Cardiac muscle cell (in vitro differentiated cells and primary cell): ENCODE measurements at places on chromosomes 3 and 15. TPM values are rescaled to one million over a fixed set of nuclear protein-coding genes. Genes with fewer than 3 reads are reported as not detected.

The MNS1 gene
- 0.91 and 1.4 TPM in 2 replicates for polyA plus RNA-seq

DNA sequence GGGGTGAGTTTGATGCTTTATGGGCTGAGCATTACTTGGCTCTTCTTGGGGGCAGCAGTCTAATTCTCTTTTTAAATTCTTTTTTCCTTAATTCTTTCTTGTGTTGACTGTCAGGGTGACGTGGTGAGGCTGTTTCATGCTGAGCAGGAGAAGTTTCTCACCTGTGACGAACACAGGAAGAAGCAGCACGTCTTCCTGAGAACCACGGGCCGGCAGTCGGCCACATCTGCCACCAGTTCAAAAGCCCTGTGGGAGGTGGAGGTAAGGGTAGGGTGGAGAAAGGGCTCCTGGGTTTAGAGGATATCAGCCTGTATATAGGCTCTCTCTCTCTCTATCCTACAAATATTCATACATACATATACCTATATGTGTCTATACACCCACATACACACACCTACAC lies 152.3 kb downstream of the ITPR1 start:
- no peak for DNase-seq

DNA sequence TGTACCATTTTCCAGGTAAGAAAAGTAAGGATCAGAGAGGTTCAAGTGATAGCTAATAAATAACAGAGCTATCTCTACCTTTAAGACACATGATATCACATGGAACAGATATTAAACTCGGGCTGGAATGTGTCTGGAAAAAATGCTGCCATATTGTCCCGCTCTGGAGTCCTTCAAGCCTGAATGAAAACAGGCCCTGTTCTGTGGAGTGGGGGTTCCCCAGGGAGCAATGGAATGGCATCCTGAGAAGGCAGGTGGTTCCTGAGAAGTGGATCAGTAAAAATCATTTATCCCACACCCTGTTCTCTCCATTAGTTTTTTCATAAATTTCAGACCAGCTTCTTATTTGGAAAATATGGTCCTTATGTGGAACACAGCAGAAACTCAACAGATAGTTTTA lies 57.3 kb upstream of the PRTG start:
- DNase-seq, result no peak

The AQP9 gene
- polyA plus RNA-seq, result not detected in 2 replicates

- DNase-seq, result no peak
Observed at GRCh38 chr3:65070968-65071367, 383.2 kb upstream of the ADAMTS9 start.

DNA sequence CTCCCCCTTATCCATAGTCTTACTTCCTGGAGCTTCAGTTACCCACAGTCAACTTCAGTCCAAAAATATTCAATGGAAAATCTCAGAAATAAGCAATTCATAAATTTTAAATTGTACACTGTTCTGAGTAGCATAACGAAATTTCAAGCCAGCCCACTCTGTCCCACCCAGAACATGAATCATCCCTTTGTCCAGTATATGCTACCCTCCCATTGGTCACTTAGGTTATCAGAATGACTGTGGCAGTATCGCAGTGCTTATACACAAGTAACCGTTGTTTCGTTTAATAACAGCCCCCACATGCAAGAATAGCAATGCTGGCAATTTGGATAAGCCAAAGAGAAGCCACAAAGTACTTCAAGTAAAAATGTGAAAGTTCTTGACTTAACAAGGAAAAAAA lies 325.3 kb upstream of the ADAMTS9 start:
- no peak for DNase-seq

The SMCO1 gene
- polyA plus RNA-seq, result 1.7 and 2.3 TPM in 2 replicates

The PCLAF gene
- polyA plus RNA-seq, result 59.9 and 73.5 TPM in 2 replicates

The CADM2 gene
- polyA plus RNA-seq, result 0.30 and 0.40 TPM in 2 replicates

- DNase-seq, result no peak
Observed at GRCh38 chr3:190854062-190854461, 8.4 kb downstream of the GMNC start.

The ATP13A5 gene
- polyA plus RNA-seq, result 0.11 and 0.16 TPM in 2 replicates

GRCh38 chr15:94793641-94794040 lies 562.3 kb downstream of the MCTP2 start:
- peak; percentile 8 for DNase-seq

- no peak for DNase-seq
Observed at GRCh38 chr15:89377842-89378295, 43.2 kb upstream of the POLG start.

The CCR8 gene
- polyA plus RNA-seq, result not detected in 2 replicates

The CHRD gene
- 10.8 and 20.4 TPM in 2 replicates for polyA plus RNA-seq

GRCh38 chr3:5026046-5026362 lies 46.8 kb downstream of the BHLHE40 start:
- no peak for DNase-seq

- no peak for DNase-seq
Observed at GRCh38 chr15:72857331-72858063, 73.9 kb upstream of the ADPGK start.

The CCK gene
- polyA plus RNA-seq, result 0.65 TPM in 1 of 2 replicates, not detected in the other

GRCh38 chr3:25910997-25911396 lies 121.1 kb downstream of the OXSM start:
- peak; percentile 25 for DNase-seq

DNA sequence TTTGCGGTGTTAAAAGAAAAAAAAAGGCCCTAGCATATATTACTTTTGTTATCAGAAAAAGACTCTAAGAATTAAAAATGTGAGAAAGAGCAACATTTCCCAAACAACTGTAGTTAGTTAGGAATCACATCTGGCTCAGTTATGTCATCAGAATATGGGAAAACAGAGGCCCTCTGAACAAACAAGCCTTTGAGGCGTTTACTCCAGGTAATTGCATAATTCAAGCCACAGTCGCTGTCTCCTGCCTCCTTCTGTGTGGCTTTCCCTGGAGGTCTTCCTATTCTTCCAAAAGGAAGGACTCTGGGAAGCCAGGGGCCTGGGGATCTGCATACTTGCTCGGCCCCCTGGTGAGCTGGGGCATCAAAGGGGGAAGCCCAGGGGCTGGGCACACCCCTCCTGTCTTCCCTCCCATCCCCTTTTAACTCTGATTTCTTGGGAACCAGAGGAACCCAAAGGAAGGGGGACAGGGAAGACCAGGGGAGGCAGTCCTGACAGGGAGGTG lies 3.7 kb upstream of the FAM107A start:
- DNase-seq, result peak; percentile 36

GRCh38 chr3:125194061-125194848 lies 18.3 kb downstream of the SLC12A8 start:
- no peak for DNase-seq

The CCR9 gene
- polyA plus RNA-seq, result 0.22 and 0.71 TPM in 2 replicates

GRCh38 chr15:36428102-36428845 lies 151.2 kb upstream of the CDIN1 start:
- DNase-seq, result no peak

The CAPN3 gene
- polyA plus RNA-seq, result 47.0 and 79.7 TPM in 2 replicates

The GPR149 gene
- not detected in 2 replicates for polyA plus RNA-seq

DNA sequence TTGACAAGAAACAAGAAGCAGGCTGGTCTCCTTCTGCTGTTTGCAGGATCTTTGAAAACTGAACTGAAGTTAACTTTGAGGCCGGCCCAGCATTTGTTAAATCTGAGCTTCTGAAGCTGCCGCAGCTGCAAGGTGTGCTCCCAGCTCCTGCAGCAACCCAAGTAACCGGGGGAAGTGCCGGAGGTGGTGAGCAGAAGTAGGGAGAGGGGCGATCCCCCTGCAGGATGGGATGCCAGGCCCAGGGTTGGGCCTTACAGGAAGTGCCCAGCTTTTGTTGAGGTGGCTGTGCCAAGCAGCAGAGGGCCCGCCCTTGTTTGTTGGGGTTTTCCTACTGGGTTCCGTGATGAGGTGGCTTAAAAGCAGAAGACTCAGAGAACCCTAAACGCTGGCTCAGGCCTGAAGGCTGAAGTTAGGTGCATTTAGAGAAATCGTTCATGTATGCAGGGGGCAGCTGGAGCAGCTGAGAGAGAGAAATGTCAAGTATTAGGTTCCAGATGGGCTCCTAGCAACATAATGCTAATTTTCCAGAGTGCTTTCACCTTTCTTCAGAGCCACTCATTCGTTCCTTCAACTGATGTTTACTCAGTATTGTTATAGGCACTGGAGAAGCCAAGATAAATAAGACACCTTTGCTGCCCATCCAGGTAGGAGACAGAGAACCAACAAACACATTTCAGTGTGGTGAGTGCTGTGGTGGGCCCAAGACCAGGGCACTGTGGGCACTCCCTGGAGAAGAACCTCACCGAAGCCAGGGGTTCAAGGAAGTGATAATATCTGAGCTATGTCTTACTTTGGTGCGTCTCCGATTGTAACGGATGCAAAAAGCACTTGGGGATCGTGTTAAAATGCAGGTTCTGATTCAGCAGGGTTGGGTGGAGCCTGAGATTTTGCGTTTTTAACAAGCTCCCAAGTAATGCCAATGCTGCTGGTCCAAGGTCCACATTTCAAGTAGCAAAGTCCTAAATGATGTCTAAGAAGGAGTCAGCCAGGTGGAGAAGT lies 42.2 kb upstream of the PLCL2 start:
- peak; percentile 24 for DNase-seq

GRCh38 chr15:30924353-30924752 lies 20.6 kb downstream of the FAN1 start:
- peak; percentile 47 for DNase-seq

DNA sequence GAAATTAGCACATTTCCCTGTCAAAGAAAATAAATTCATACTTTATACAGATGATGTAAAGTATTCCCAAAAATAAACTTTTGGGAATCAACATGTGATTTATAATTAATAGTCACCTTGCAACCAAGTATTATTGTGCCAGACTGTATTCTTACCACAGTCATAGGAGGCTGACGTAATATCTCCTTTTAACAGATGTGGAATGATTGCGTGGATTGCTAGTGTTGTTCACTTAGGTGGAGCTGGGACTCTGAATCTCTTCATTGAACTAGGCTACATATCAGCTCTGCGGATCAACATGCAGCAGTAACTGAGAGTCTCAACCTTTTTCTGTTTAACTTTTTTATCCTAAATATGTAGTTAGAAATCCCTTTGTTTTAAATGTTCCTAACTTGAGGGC lies 37.2 kb downstream of the PXK start:
- DNase-seq, result no peak

- DNase-seq, result no peak
Observed at GRCh38 chr3:131782751-131783150, 252.1 kb downstream of the CPNE4 start.

The HDC gene
- polyA plus RNA-seq, result not detected in 2 replicates
